ENCODE measurements at places on chromosomes 7 and 10.

GRCh38 chr7:39130274-39130673 is 152.6 kb downstream of the POU6F2 start:
- no peak for DNase-seq

DNA sequence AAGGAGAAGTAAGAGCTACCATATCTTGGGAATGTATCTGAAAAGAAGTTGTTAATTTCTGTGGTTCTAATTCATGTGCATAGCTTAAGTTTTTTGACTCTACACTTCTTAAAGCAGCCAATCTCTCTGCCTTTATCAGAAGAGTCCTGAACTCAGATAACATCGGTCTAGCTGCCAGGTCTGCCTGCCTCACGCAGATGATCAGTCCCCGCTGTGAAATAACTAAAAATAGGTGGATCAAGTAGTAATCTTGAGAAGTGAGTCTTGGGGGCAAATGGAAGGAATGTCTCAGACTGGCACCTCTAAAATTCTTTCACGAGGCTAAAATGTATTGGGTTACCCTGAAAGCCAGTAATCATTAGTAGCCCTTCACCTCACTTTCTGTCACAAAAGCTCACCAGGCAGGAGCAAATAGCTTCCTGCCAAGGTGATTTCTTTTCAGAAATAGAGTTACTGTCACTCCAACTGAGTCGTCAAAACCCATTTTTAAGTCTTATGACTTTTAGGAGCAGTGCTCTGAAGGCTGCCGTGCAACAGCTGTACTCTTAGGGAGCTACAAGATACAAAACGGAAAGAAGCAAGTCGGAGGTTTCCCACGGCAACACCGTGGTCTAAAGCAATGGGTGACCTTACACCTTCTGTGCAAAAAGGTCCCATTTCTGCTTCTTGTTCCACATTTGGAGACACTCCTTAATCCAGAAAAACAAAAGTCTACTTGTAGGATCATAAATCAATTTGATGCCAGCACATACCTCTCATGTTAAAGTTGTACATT is 85.2 kb downstream of the ABCB5 start:
- no peak for DNase-seq

- DNase-seq, result no peak
These were observed 12.3 kb downstream of the DYDC1 start for GRCh38 chr10:80344276-80344675.

DNA sequence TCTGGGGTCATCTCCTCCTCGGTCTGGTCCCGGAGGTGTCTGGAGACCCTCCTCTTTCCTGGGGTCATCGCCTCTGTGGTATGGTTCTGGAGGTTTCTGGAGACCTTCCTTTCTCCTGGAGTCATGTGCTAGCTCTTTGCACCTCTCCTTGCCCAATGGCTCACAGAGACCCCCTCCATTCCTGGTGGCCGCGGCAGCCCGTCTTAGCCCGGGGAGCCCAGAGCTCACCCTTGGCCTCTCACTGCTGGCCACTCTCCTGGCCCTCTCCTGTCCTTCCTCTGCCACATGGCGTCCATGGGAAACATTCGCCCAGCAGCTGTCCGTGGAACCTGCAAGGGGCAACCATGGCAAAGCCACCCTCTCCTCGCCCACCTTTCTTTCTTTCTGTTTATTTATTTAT is 20.2 kb upstream of the FOXL3 start:
- no peak for DNase-seq

- DNase-seq, result no peak
These were observed 28.4 kb upstream of the ITGA8 start for GRCh38 chr10:15748126-15748525.
